Thyroid gland (tissue), 4 donors: ENCODE measurements at places on chromosomes 4 and X. TPM values are rescaled to one million over a fixed set of nuclear protein-coding genes. Genes with fewer than 3 reads are reported as not detected.

The ZIC3 gene
- not detected for total RNA-seq

DNA sequence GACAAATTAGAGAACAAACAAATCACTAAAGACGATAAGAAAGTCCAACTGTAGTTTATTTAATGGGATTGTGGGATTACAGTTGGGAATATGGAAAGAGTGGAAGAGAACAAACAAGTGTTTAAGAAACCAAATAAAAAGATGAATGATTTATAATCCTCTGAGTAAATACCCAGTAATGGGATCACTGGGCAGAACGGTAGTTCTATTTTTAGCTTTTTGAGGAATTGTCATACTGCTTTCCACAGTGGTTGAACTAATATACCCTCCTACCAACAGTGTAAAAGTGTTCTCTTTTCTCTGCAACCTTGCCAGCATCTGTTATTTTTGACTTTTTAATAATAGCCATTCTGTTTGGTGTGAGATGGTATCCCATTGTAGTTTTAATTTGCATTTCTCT, 15.0 kb downstream of the C4orf51 start:
- peaks cover 11% of the 10 kb centered on the region for H3K4me1 ChIP-seq
- H3K4me3 ChIP-seq, result no peak overlapping the region
- H3K27ac ChIP-seq, result no peak overlapping the region
- H3K27me3 ChIP-seq, result no peaks in the 10 kb centered on the region

DNA sequence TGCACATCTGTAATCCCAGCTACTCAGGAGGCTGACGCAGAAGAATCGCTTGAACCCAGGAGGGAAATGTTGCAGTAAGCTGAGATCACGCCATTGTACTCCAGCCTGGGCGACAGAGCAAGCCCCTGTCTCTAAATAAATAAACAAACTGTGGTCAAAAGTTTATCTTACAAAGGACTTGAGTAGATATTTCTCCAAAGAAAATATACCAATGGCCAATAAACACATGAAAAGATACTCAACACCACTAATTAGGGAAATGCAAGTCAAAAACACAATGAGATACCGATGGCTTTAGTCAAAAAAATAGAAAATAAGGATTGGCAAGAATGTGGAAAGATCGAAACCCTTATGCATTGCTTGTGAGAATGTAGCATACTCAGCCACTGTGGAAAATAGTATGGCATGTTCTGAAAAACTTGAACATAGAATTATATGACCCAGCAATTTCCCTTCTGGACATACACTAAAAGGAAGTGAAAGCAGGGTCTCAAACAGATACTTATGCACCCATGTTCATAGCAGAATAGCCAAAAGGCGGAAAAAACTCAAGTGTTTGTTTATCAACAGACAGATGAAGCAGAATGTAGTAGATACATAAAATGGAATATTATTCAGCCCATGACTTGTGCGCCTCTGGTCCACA, 2.0 kb upstream of the CFAP97 start:
- H3K27me3 ChIP-seq, result no peaks in the 10 kb centered on the region
- no peak for DNase-seq
- H3K4me3 ChIP-seq, result no peak overlapping the region
- H3K4me1 ChIP-seq, result peaks cover 17% of the 10 kb centered on the region

DNA sequence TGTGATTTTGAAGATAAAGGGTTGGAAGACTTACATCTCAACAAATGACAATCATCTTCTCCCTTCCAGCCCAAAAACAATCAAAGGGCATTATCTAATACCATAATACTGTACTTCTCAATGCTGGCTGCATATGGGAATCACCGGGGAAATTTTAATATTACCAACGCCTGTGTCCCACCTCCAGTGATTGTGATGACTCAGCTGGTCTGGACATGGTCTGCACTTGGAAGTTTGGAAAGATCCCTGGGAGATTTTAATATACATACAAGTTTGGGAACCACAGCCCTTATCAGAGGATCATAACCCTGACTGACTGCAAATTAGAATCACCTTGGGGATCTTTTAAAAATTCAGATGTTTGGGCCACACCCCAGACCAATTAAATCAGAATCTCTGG, 29.9 kb downstream of the ARL13A start:
- no peaks in the 10 kb centered on the region for H3K4me1 ChIP-seq
- no peaks in the 10 kb centered on the region for H3K27me3 ChIP-seq
- DNase-seq, result no peak
- H3K4me3 ChIP-seq, result no peak overlapping the region
- no peaks in the 10 kb centered on the region for H3K36me3 ChIP-seq

DNA sequence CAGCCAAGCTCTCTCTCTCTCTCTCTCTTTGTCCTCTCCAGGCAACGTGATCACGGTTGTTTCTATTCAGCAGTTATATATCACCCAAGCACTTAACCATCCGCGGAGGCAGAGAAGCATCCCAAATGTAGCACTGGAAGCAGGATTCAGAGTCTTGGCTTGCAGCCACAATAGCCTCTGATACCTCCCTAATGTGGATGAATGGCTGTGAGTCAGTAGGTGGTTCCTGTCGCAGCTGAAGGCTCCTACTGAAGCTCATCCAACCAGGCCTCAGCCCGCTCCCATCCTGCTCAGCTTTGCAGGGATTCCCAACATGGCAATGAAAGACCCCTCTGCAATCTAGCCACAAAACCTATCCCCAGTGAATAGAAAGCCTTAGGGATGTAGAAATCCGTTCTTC, 5.1 kb downstream of the HS6ST2 start:
- H3K4me3 ChIP-seq, result no peak overlapping the region
- peaks cover 16% of the 10 kb centered on the region for H3K4me1 ChIP-seq
- no peaks in the 10 kb centered on the region for H3K36me3 ChIP-seq
- H3K27ac ChIP-seq, result no peak overlapping the region
- DNase-seq, result no peak
- peaks cover 9% of the 10 kb centered on the region for H3K27me3 ChIP-seq

DNA sequence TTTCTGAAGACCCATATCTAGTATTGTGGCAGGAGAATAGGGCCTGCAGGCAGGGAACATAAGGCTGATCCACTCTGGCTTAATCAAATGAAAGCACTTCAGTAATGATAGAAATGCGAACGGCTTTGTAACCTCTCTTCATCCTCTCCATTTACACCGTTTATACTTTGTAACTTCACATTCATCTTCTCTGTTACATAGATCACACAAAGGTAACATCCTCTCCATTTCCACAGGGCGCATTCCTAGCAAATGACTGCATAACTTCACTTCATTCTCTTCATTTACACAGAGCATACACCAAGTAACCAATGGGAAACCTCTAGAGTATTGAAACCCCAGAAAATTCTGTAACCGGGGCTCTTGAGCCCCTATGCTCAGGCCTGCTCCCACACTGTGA, 65.5 kb upstream of the SLC34A2 start:
- H3K27ac ChIP-seq, result no peak overlapping the region
- H3K4me1 ChIP-seq, result peaks cover 6% of the 10 kb centered on the region
- no peaks in the 10 kb centered on the region for H3K36me3 ChIP-seq

- no peak overlapping the region for H3K27ac ChIP-seq
- peaks cover 12% of the 10 kb centered on the region for H3K4me1 ChIP-seq
- no peak overlapping the region for H3K4me3 ChIP-seq
- H3K36me3 ChIP-seq, result no peaks in the 10 kb centered on the region
- H3K27me3 ChIP-seq, result no peaks in the 10 kb centered on the region
Measured at GRCh38 chr4:95675623-95676022, 126.8 kb upstream of the UNC5C start.

The CENPVL1 gene
- not detected for total RNA-seq

- no peaks in the 10 kb centered on the region for H3K4me1 ChIP-seq
- H3K4me3 ChIP-seq, result no peak overlapping the region
- no peak for DNase-seq
- H3K27ac ChIP-seq, result no peak overlapping the region
- H3K27me3 ChIP-seq, result no peaks in the 10 kb centered on the region
Measured at GRCh38 chrX:10166248-10166716, 9.5 kb downstream of the CLCN4 start.

DNA sequence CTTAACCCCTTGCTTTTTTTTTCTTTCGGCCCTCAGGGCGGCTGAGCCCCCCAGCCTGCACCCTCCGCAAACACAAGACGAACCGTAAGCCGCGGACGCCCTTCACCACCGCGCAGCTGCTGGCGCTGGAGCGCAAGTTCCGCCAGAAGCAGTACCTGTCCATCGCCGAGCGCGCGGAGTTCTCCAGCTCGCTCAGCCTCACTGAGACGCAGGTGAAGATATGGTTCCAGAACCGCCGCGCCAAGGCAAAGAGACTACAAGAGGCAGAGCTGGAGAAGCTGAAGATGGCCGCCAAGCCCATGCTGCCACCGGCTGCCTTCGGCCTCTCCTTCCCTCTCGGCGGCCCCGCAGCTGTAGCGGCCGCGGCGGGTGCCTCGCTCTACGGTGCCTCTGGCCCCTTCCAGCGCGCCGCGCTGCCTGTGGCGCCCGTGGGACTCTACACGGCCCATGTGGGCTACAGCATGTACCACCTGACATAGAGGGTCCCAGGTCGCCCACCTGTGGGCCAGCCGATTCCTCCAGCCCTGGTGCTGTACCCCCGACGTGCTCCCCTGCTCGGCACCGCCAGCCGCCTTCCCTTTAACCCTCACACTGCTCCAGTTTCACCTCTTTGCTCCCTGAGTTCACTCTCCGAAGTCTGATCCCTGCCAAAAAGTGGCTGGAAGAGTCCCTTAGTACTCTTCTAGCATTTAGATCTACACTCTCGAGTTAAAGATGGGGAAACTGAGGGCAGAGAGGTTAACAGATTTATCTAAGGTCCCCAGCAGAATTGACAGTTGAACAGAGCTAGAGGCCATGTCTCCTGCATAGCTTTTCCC, 3.4 kb downstream of the MSX1 start:
- no peaks in the 10 kb centered on the region for H3K36me3 ChIP-seq
- H3K27me3 ChIP-seq, result peaks cover 22% of the 10 kb centered on the region
- no peak for DNase-seq
- peaks cover 36% of the 10 kb centered on the region for H3K4me1 ChIP-seq
- no peak overlapping the region for H3K27ac ChIP-seq

The VSIG4 gene
- total RNA-seq, result 29.4 TPM

The DCLK2 gene
- total RNA-seq, result 12.2 TPM

The GRIA3 gene
- 0.73 TPM for total RNA-seq

DNA sequence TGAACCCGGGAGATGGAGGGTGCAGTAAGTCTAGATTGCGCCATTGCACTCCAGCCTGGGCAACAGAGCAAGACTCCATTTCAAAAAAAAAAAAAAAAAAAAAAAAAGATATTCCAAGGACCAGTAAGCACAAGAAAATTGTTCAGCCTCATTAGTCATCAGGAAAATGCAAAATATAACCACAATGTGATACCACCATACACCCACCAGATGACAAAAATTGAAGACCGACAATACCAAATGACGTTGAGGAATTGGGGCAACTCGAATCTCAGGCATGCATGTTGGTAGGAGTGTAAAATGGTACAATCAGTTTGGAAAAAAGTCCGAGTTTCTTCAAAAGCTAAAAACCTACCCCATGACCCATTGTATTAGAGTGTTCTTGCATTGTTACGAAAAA, 130.2 kb upstream of the FAM9B start:
- no peak overlapping the region for H3K4me3 ChIP-seq
- no peak for DNase-seq
- no peaks in the 10 kb centered on the region for H3K27me3 ChIP-seq
- no peaks in the 10 kb centered on the region for H3K36me3 ChIP-seq
- no peak overlapping the region for H3K27ac ChIP-seq

DNA sequence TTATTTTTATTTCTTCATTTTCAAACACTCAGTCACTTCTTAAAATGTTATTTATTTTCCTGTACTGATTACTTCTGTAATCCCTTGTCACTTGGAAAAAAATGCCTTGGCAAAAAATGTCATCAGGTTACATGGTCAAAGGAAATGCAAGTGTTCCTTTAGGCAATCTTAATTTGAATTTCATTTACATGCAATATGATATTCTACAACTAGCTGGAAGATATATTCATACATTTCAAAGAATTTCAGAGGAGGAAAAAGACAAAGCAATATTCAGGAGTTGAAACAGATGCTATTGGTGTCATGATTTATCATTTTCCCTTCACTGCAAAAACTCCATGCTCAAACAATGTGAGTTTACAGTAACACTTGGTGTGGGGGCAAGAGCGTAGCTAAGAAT, 1316.6 kb downstream of the FSTL5 start:
- H3K36me3 ChIP-seq, result no peaks in the 10 kb centered on the region
- no peak overlapping the region for H3K4me3 ChIP-seq
- peaks cover 6% of the 10 kb centered on the region for H3K4me1 ChIP-seq
- no peak overlapping the region for H3K27ac ChIP-seq
- H3K27me3 ChIP-seq, result no peaks in the 10 kb centered on the region
- DNase-seq, result no peak

DNA sequence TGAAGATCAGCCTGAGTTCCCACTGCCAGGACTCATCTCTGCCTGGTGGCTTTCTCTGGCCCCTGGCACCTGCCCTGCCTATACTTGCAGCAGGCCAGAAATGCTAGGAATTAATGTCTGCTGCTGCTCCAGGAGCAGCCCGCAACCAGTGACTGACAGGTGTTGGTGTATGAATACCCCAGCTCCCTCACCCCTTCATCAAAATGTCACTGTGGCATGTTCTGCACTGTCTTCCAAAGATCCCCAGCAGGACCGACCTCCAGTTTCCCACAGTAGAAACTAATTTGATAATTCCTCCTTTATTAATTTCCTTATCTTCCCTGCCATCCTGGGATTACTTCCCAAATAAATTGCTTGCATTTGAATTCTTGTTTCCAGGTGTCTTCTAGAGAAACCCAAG, 425.4 kb downstream of the BCOR start:
- H3K4me3 ChIP-seq, result no peak overlapping the region
- H3K27me3 ChIP-seq, result no peaks in the 10 kb centered on the region
- DNase-seq, result no peak
- no peak overlapping the region for H3K27ac ChIP-seq
- H3K4me1 ChIP-seq, result no peaks in the 10 kb centered on the region
- no peaks in the 10 kb centered on the region for H3K36me3 ChIP-seq

The RBMX2 gene
- 27.1 TPM for total RNA-seq

The UBE2A gene
- 39.9 TPM for total RNA-seq

GRCh38 chr4:52912608-52913007, 50.5 kb downstream of the RASL11B start:
- H3K4me1 ChIP-seq, result no peaks in the 10 kb centered on the region
- H3K27ac ChIP-seq, result no peak overlapping the region
- no peak overlapping the region for H3K4me3 ChIP-seq
- H3K36me3 ChIP-seq, result no peaks in the 10 kb centered on the region

The AR gene
- total RNA-seq, result 15.0 TPM

GRCh38 chr4:123520325-123520724, 123.7 kb downstream of the SPRY1 start:
- H3K4me3 ChIP-seq, result no peak overlapping the region
- no peak overlapping the region for H3K27ac ChIP-seq
- H3K36me3 ChIP-seq, result no peaks in the 10 kb centered on the region
- no peaks in the 10 kb centered on the region for H3K4me1 ChIP-seq
- no peaks in the 10 kb centered on the region for H3K27me3 ChIP-seq

GRCh38 chr4:142614621-142615323, 231.3 kb downstream of the INPP4B start:
- no peak for DNase-seq
- no peaks in the 10 kb centered on the region for H3K4me1 ChIP-seq
- H3K27ac ChIP-seq, result no peak overlapping the region
- H3K27me3 ChIP-seq, result no peaks in the 10 kb centered on the region
- H3K4me3 ChIP-seq, result no peak overlapping the region
- no peaks in the 10 kb centered on the region for H3K36me3 ChIP-seq

The NXF3 gene
- total RNA-seq, result 3.2 TPM

GRCh38 chr4:124177647-124178425, 534.7 kb downstream of the ANKRD50 start:
- H3K4me3 ChIP-seq, result no peak overlapping the region
- no peak for DNase-seq
- no peak overlapping the region for H3K27ac ChIP-seq

The KCNIP4 gene
- total RNA-seq, result 3.0 TPM

The VCX3B gene
- 0.94 TPM for total RNA-seq

The CC2D2A gene
- total RNA-seq, result 13.6 TPM
